ENCODE measurements at places on chromosomes 12 and 14. TPM values are rescaled to one million over a fixed set of nuclear protein-coding genes. Genes with fewer than 3 reads are reported as not detected.
A peak's percentile ranks its signal among the peaks of the same experiment; 100 is the strongest.

GRCh38 chr14:75267141-75267721, 11.4 kb upstream of the FOS start:
- no peak overlapping the region for H3K4me3 ChIP-seq
- no peaks in the 10 kb centered on the region for H3K36me3 ChIP-seq
- H3K27me3 ChIP-seq, result peaks cover 5% of the 10 kb centered on the region
- DNase-seq, result no peak

RNF41 gene
- 35.5 TPM for total RNA-seq

DNA sequence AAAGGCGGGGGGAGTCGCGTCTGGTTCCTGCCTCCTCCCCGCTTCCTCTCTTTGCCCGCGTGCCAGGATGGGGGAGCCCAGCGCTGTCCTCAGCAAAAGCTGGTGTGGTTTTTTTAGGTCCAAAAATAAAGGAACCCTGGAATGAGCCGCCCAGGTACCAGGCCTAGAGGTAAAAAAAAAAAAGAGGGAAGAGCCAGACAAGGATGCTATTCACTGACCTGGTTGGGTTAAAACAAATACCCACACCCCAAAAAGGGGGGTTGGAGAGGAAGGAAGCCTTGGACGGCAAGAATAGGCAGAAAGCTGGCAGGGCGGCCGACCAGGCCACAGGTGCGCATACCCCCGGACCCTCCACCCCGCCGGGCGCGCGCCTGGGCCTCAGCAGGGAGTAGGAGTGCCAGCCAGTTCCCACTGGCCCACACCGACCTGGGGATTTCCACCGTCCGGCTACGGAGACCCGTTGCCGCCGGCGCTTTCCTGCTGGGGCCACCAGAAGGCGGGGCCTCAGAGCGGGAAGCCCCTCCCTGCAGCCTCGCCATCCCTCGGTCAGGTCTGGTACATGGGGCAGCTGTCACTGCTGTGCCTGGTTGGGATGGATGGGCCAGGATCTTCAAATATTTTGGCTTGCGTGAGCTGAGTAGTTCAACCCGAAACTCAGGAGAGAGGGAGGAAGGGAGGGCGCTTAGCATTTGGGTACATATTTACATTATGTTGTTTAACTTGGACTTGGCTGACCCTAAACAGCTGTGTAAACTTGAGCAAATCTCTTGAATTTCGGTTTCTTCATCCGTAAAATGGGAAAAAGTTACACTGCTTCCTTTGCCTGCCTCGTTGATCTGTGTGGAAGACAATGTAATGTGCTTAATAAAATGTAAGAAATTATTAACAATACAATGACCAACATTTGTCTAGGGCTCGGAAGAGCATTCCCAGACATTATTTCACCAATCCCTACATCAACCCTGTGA, 5.4 kb upstream of the IRF2BPL start:
- no peaks in the 10 kb centered on the region for H3K36me3 ChIP-seq
- peaks cover 59% of the 10 kb centered on the region for H3K4me1 ChIP-seq
- peak; percentile 82 for DNase-seq
- H3K27me3 ChIP-seq, result no peaks in the 10 kb centered on the region
- peak overlapping the region; percentile 97 for H3K27ac ChIP-seq

GRCh38 chr12:47995981-47996401, 8.3 kb downstream of the COL2A1 start:
- H3K4me1 ChIP-seq, result peaks cover 6% of the 10 kb centered on the region
- no peak overlapping the region for H3K4me3 ChIP-seq
- H3K27ac ChIP-seq, result no peak overlapping the region
- H3K27me3 ChIP-seq, result peaks cover 66% of the 10 kb centered on the region

GRCh38 chr12:131012279-131013069, 58.8 kb downstream of the ADGRD1 start:
- H3K27me3 ChIP-seq, result peaks cover 20% of the 10 kb centered on the region
- DNase-seq, result no peak
- no peak overlapping the region for H3K27ac ChIP-seq
- no peak overlapping the region for H3K4me3 ChIP-seq
- H3K36me3 ChIP-seq, result peaks cover 7% of the 10 kb centered on the region

CIDEB gene
- total RNA-seq, result 14.5 TPM

KRT82 gene
- total RNA-seq, result not detected

- no peaks in the 10 kb centered on the region for H3K27me3 ChIP-seq
- DNase-seq, result no peak
- peaks cover 2% of the 10 kb centered on the region for H3K4me1 ChIP-seq
- H3K27ac ChIP-seq, result no peak overlapping the region
- H3K4me3 ChIP-seq, result no peak overlapping the region
- peaks cover 3% of the 10 kb centered on the region for H3K36me3 ChIP-seq
Measured at GRCh38 chr12:50296554-50296953, 13.2 kb upstream of the LIMA1 start.

GRCh38 chr14:44886860-44887595, 74.7 kb downstream of the KLHL28 start:
- no peaks in the 10 kb centered on the region for H3K4me1 ChIP-seq
- no peaks in the 10 kb centered on the region for H3K36me3 ChIP-seq
- H3K27ac ChIP-seq, result no peak overlapping the region
- no peak for DNase-seq

DNA sequence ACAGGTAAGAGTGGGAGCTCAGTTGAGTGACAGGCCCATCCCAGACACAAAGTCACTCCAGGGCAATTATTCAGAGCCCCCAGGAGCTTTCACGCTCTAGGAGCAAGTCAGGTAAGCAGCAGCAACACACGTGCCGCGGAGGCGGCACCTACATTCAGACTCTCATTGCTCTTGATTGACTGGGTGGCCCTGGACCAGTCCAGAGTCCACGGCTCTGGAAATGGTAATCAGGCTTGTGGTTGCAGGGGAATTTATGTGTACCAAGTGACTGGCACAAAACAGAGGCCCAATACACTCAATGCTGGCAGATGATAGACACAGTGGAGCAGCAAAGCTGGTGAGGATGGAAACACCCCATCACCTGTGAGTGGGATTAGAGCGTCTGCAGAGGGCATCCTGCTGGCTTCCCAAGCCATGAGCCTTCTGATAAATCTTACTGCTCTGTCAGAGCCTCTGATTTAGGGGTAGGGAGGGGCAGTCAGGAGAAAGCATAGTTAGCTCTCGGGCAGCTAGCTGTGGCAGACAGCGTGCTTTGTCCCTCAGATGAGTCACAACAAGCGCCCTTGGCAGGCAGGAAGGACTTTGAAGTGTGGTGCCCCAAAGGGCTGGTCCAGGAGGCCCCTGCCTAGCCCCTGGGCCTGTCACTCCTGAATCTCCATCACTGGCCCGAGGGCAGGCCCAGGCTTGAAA, 344.7 kb downstream of the CACNA1C start:
- H3K4me1 ChIP-seq, result no peaks in the 10 kb centered on the region
- DNase-seq, result no peak
- peaks cover 32% of the 10 kb centered on the region for H3K27me3 ChIP-seq
- H3K36me3 ChIP-seq, result no peaks in the 10 kb centered on the region

DNA sequence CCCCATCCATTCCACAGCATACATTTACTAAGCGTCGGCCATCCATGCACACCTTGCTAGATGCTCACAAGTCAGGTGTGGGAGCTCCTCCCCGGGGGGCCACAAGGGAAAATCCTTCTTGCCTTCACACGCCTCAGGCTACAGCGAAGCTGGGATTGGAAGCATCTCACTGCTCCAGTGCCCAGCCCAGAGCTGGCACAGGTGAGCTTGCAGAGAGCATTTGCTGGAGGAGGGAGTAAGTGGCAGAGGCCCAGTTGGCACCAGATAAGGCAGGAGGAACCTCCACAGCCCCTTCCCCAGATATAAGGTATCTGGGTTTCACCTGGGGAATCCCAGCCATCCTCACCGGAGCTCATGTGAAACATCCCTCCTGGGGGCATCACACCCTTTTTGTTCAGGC, 1.8 kb downstream of the TRPV4 start:
- H3K27me3 ChIP-seq, result peaks cover 59% of the 10 kb centered on the region
- peaks cover 7% of the 10 kb centered on the region for H3K4me1 ChIP-seq
- no peak overlapping the region for H3K27ac ChIP-seq
- H3K36me3 ChIP-seq, result peaks cover 4% of the 10 kb centered on the region
- DNase-seq, result no peak

SMIM41 gene
- not detected for total RNA-seq

- H3K4me1 ChIP-seq, result peaks cover 2% of the 10 kb centered on the region
- no peaks in the 10 kb centered on the region for H3K27me3 ChIP-seq
- peaks cover 6% of the 10 kb centered on the region for H3K36me3 ChIP-seq
- no peak overlapping the region for H3K4me3 ChIP-seq
- H3K27ac ChIP-seq, result peak overlapping the region; percentile 89
Measured at GRCh38 chr12:109069307-109070271, 17.2 kb downstream of the USP30 start.

Data from T-helper 17 cell (primary cell).